ENCODE measurements at places on chromosomes 3 and 15.

GRCh38 chr3:88101142-88101541 lies 42.1 kb downstream of the ZNF654 start:
- DNase-seq: no peak

DNA sequence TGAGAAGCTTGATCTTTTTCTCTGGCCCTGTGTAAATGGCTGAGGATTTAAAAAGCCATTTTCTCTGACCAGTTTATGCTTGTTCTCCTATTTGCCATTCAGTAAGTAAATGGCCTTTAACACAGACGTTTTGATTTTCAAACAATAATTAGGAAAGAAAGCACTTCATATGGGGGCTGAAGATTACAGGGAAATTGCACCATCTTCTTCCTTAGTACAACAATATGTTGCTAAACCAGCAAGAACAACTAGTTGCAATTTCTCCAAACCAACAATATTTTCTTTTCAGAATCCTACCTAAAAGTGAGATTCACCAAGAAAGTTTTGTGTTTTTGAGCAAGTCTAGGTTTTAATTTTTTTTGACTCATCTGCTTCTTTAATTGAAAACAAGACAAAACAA lies 80.5 kb upstream of the CCNL1 start:
- no peak for DNase-seq

GRCh38 chr3:106157411-106157810 lies 288.6 kb upstream of the CBLB start:
- DNase-seq: no peak

GRCh38 chr3:37762286-37762685 lies 99.4 kb upstream of the CTDSPL start:
- no peak for DNase-seq

- DNase-seq: no peak
These were observed 27.0 kb upstream of the HHATL start for GRCh38 chr3:42729404-42730145.

DNA sequence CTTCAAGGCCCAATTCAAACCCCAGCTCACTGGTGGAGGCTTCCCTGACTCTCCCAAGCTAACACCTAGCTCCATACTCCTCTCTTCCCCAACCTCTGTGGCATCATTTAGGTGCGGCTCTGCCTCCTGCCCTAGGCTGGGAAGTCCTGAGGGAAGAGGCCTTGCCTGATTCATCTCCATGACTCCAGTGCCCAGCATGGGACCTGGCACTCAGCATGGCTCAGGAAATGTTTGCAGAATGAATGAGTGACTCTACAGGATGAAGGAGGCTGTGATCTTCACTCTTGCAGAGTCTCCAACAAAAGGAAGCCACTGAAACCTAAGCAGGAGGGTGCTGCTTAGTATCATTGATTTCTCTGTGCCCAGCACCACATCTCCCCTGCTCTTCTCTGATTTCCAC lies 34.5 kb upstream of the INSYN1 start:
- DNase-seq: no peak

GRCh38 chr3:40843851-40844548 lies 319.2 kb downstream of the ZNF621 start:
- no peak for DNase-seq

GRCh38 chr15:57647791-57648130 lies 56.1 kb downstream of the MYZAP start:
- no peak for DNase-seq

DNA sequence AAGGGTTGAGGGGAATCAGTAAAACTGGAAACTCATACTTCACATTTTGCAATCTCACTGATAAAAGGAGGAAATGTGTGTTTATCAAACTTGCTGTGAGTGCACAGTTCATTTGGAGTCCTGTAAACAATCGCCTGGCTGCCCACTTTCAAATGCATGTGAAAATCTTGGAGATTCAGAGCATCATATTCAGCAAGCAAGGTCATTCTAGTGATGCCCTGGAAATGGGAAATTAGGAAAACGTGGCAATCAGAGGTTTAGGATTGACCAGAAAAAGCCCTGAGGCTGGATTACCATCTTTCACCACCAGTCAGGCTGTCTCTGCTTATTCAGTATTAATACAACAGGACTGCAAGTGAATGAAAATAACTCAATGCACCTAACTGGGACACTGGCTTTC lies 23.9 kb downstream of the DPH6 start:
- no peak for DNase-seq

GRCh38 chr15:34436126-34436955 lies 1.3 kb downstream of the GOLGA8A start:
- no peak for DNase-seq

- DNase-seq: no peak
These were observed 179.4 kb downstream of the GBE1 start for GRCh38 chr3:81581966-81582599.

DNA sequence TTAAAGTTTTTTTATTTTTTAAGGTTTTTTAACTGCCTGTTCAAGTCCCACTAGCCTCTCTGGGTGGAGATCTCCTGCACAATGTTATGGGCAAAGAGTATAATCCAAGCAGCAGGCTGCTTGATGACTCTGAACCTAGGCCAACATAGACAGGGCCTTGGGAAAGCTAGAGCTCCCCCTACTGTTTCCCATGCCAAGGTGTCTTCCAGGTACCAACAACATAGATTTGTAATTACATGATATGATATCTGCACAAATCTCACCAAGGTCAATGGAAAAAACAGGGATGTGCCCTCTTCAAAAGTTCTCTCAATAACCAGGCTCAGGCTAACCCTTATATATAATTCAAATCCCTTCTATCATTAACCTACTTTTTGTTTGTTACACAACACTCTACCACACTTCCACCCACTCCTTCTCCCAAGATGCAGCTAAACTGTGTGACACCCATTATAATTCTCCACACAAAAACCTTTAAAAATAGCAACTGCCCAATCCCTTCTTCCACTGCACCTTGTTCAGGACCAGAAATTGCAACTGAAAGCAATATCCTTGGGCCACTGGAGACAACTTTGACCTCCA lies 43.8 kb downstream of the RBM15B start:
- DNase-seq: peak; percentile 79

DNA sequence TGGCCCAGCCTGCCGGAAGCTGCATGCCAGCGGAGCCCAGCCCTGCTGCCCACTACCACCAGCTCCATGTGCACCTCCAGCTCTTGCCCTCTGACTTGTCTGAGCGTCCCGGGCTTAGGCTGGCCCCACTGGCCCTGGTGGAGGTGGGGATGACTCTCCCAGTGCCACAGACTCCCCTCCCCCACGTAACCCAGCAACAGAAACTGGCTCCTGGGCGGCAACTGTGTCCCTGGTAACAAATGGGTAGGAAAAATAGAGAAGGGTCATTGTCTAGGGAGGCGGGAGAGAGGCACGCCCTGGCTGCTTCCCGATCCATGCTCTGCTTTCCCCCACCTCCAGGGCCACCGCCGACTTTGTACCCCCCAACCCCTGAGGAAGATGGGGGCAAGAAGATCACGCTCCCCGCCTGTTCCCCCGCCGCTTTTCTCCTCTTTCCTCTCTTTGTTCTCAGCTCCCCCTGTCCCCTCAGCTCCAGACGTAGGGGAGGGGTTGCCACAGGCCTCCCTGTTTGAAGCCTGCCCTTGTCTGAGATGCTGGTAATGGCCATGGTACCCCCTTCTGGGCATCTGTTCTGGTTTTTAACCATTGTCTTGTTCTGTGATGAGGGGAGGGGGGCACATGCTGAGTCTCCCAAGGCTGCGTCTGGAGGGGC lies 10.8 kb upstream of the SEMA3B start:
- no peak for DNase-seq

DNA sequence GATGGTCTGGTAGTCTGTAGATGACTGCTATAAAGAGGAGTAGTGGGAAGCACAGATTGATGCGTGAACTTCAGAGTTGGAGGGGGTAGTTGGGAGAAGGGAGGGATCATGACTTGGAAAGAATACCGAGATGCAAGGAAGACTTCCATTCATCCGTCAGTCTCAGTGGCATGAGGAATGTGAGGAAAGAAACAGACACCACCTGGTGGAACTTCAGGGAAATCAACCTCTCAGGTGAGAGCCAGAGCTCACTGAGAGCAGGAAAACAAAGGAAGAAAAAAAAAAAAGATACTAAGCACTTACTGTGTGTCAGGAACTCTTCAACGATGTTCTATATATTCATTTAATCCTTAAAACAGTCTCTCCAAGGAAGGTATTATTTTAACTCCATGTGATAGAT lies 172.4 kb downstream of the OXSM start:
- DNase-seq: no peak

- DNase-seq: no peak
These were observed 15.7 kb upstream of the RPS27L start for GRCh38 chr15:63172851-63173451.

DNA sequence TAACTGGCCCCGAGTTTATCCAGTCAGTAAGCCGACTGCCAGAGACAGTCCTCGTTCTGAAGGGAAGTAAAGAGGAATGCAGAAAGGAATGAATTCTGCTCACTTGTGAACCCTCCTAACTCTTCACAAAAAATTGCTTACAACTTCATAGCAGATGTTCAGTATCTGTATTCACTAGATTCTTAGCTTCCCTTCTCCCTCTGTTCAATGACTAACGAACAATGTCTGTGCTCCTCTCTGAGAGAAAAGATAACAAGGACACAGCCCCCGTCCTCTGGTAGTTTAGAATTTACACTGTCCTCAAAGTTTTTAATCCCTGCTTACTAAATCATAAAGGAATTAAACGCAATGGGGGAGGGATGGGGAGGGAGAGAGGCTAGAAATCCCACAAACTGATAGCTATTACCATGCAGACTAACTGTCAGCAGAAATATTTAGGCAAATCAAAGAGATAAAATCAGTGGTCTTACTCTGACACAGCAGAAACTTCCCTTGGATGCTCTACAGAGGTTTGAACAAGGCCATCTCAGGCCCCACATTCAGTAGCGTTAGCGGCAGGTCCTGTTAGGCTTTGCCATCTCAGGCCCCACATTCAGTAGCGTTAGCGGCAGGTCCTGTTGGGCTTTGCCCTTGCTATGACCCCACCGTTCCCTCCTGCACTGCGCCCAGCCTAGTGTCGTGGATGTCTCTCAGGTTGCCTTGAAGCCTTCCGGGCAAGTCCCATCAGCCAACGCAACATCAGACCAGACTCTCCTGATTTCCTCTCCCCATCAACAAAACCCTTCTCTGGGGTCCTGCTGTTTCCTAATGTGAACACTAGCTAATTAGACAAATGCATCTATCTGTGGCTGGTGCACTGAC lies 23.4 kb downstream of the NRROS start:
- DNase-seq: no peak

- no peak for DNase-seq
These were observed 3.2 kb upstream of the FLNB start for GRCh38 chr3:58004973-58005372.

- no peak for DNase-seq
These were observed 10.7 kb upstream of the IQSEC1 start for GRCh38 chr3:13083898-13084297.
